Esophagus squamous epithelium (tissue), 5 donors: ENCODE measurements at places on chromosomes 16 and 17. TPM values are rescaled to one million over a fixed set of nuclear protein-coding genes. Genes with fewer than 3 reads are reported as not detected.

GRCh38 chr16:49019081-49019633 lies 262.5 kb downstream of the CBLN1 start:
- H3K4me1 ChIP-seq, result peaks cover 9% of the 10 kb centered on the region
- no peak overlapping the region for H3K4me3 ChIP-seq
- DNase-seq, result no peak
- H3K36me3 ChIP-seq, result no peaks in the 10 kb centered on the region
- H3K27me3 ChIP-seq, result no peaks in the 10 kb centered on the region

DNA sequence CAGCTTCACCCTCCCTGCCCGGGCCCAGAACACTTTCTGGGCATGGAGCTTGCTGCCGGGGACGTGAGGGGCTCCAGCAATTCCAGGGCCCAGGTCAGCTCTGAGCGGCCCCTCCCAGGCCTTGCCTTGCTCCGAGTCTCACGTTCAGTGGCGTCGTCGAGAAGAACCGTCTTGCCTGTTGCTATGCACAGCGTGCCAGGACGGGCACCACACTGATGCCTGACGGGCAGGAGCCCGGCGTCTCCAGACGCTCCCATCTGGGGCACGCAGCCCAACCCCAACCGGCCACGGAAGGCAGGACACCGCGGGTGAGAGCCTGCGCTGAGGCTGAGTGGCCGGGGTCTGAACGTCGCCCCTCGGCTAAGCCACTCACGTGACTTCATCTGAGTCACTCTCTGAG lies 27.1 kb downstream of the TIMM22 start:
- H3K27me3 ChIP-seq, result no peaks in the 10 kb centered on the region
- H3K27ac ChIP-seq, result no peak overlapping the region
- no peak overlapping the region for H3K4me3 ChIP-seq
- H3K4me1 ChIP-seq, result peaks cover 42% of the 10 kb centered on the region

- H3K4me3 ChIP-seq, result no peak overlapping the region
- H3K27me3 ChIP-seq, result no peaks in the 10 kb centered on the region
- no peak overlapping the region for H3K27ac ChIP-seq
- no peak for DNase-seq
- H3K4me1 ChIP-seq, result no peaks in the 10 kb centered on the region
- H3K36me3 ChIP-seq, result peaks cover 57% of the 10 kb centered on the region
Observed at GRCh38 chr17:61942085-61942484, 14.3 kb upstream of the INTS2 start.

- DNase-seq, result no peak
- H3K36me3 ChIP-seq, result peaks cover 37% of the 10 kb centered on the region
- H3K4me1 ChIP-seq, result no peaks in the 10 kb centered on the region
- no peaks in the 10 kb centered on the region for H3K27me3 ChIP-seq
Observed at GRCh38 chr16:29962344-29962994, 590 bp downstream of the TMEM219 start.

TBC1D3H gene
- total RNA-seq, result not detected
